ENCODE measurements at places on chromosomes 4 and X.

GRCh38 chr4:1035510-1035909 lies 24.1 kb downstream of the FGFRL1 start:
- DNase-seq: no peak

GRCh38 chr4:112058433-112058832 lies 86.8 kb upstream of the FAM241A start:
- no peak for DNase-seq

GRCh38 chr4:61336916-61337315 lies 136.8 kb downstream of the ADGRL3 start:
- DNase-seq: no peak

DNA sequence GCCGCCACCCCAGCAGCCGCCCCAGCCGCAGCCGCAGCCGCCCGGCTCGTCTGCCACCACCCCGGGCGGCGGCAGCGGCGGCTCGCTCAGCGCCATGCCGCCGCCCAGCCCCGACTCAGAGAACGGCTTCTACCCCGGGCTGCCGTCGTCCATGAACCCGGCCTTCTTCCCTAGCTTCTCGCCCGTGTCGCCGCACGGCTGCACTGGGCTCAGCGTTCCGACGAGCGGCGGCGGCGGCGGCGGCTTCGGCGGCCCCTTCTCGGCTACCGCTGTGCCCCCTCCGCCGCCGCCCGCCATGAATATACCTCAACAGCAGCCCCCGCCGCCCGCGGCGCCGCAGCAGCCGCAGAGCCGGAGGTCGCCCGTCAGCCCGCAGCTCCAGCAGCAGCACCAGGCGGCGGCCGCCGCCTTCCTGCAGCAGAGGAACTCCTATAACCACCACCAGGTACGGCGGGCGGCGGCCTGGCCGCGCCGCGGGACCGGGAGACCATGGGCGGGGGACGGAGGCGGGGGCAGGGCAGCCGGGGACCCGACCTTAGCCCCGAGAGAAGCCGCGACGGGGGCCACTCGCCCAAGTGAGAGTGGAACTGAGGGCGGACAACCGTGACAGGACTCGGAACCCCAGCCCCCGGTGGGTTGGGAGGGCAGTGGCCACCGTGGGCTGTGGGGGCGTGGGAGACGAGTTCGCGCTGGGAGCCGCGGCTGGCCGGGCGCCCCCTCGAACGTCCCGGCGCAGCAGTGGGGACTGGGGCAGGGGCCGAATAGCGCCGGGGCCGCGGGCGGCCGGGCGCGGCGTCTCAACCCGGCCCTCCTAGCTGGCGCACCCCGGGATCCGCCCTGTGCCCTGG lies 1.8 kb downstream of the CPEB2 start:
- no peak for DNase-seq

DNA sequence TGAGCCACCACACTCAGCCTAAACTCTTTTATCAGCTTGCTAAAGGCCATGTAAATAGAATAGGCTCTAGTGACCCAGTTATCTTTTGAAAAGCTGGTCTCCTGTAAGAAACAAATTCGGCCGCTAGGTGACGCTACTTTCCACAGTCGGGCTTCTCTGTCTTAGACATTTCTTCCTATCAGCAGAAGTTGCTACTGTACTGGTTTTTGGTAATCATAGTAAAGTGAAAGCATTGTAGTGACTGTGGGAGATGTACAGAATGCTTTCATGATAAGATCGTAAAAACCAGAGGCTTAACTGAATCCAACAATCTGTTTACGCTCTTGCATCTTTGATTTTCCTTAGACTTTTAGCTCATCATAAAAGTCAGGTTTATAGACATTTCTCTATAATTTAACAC lies 82.6 kb downstream of the GK start:
- peak; percentile 21 for DNase-seq

- DNase-seq: no peak
Measured at GRCh38 chr4:99564921-99565320, 1.1 kb upstream of the TRMT10A start.

DNA sequence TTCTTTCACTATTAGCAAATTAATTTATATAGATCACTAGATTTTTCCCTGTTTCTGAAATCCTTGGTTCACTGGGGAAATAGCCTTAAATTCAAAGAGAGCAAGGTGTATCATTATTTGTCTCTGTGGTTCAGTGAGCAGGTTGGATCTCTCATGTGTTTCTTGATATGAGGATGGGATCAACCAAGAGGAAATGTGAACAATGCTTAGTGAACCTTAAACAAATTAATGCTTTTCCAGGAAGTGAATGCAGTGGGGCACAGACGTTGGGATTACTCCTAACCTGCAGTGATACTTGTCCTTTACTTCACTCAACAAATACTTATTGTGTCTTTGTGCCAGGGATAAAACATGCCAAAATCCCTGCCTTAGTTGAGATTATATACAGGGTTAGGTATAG lies 193.2 kb downstream of the SHROOM3 start:
- DNase-seq: no peak

- DNase-seq: no peak
Measured at GRCh38 chr4:109821185-109821584, 5.6 kb downstream of the GAR1 start.

GRCh38 chr4:158250321-158250720 lies 40.0 kb downstream of the TMEM144 start:
- no peak for DNase-seq

DNA sequence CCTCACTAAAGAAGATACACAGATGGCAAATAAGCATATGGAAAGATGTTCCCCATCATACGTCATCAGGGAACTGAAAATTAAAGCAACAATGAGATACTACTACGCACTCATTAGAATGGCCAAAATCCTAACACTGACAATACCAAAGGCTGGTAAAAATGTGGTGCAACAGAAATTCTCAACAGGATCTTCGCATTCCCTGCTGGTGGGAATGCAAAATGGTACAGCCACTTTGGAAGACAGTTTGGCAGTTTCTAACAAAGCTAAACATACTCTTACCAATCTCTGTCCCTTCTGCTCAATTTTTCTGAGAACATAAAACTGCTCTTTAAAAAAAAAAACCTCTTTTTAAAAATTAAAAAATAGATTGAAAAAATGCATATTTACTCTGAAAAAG lies 300.2 kb downstream of the FBXW7 start:
- no peak for DNase-seq

DNA sequence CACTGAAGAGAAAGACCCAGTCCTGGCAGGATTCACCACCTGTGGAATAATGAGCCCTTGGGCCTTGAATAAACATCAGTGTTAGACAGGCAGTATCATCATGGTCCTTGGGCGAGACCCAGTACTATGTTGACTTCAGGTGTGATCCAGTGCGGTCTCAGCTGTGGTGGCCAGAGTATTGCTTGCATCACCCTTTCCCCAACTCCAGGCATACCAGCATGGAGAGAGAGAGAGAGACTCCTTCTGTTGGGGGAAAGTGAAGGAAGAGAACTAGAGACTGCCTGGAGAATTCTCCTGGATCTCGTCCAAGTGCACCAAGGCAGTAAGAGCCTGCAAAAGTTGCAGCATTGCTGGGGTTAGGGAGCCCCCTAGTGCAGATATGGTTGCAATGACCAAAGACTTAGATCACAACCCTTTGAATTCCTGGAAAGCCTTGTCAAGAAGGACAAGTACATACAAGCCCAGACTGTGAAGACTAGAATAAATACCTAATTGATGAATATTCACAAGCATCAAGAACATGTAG lies 61.1 kb upstream of the VAMP7 start:
- DNase-seq: peak; percentile 2

GRCh38 chrX:124401696-124402095 lies 55.3 kb downstream of the SH2D1A start:
- DNase-seq: peak; percentile 83

GRCh38 chr4:170386971-170387370 lies 297.2 kb upstream of the AADAT start:
- DNase-seq: no peak

DNA sequence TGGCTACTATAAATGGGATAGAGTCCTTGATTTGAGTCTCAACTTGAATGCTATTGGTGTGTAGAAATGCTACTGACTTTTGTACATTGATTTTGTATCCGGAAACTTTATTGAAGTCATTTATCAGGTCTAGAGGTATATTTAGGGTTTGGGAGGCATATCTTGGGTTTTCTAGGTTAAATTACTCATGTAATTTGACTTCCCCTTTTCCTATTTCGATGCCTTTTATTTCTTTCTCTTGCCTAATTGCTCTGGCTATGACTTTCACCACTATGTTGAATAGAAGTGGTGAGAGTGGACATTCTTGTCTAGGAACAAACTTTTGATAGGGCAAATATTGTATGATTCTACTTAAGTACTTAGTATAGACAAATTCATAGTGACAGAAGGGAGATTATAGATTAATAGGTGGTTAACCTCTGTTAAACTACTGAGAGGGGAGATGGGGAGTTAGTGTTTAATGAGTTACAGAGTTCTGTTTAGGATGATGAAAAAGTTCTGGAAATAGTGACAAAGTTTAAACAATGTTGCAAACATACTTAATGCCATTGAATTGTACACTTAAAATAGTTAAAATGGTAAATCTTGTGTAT lies 22.8 kb upstream of the HSPA4L start:
- no peak for DNase-seq

Data from NCI-H2081 treated with DMSO at 0.1 percent for 48 hours (cell line).